ENCODE measurements at places on chromosomes 4 and X.

DNA sequence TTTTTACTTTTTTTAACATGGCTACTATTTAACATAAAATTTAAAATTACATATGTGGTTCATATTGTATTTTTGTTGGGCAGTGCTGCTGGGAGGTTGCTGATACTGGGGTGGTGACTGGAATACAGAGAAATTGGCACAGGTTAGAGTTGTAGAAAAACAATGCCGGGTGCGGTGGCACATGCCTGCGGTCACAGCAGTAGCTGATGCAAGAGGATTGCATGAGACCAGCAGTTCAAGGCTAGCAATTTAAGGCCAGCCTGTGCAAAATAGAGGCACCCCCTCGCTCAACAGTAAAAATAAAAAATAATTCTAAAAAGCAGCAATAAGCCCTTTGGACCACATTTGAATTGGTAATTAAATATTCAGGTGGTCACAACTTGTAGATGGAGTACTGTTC lies 11.8 kb upstream of the CPE start:
- no peak for DNase-seq

GRCh38 chrX:66625525-66625924 lies 13.4 kb downstream of the EDA2R start:
- DNase-seq = no peak

DNA sequence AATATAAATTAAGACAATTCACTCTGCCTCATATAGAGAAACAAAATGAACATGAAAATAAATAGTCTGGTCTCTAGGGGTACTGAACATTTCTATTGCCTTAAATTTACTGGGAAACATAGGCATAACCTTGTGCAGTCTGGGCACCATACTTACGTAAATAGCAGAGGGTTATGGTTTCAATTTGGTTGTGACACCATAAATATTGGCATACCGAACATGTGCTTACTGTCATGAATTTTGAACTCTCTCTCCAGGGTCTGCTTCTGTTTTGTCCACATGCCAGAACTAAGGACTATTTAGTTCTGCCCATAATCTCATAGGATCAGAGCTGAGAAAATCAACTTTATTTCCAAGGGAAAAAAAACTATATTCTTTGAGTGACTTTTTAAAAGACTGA lies 17.6 kb downstream of the PDGFC start:
- no peak for DNase-seq

GRCh38 chr4:106316773-106317409 lies 541 bp downstream of the AIMP1 start:
- no peak for DNase-seq

DNA sequence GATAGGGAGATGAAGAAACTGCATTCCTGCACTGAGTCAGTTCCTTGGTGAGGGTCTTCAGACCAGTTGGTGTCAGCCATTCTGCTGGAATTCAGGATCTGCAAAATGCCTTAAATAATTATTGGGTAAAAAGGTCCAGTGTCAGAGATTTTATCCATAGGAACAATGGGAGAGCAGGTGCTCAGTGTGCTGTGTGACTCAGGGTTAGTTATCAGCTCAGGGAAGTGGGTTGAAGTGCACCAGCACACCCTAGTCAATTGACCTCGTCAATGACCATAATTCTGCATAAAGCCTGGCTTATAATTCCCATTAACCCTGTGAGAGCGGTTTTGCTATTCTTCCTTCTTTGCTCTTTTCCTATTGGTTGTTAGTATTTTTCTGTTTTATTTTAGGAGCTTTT lies 37.3 kb downstream of the HERC6 start:
- no peak for DNase-seq

GRCh38 chr4:8407756-8408155 lies 32.8 kb downstream of the ACOX3 start:
- DNase-seq = no peak

DNA sequence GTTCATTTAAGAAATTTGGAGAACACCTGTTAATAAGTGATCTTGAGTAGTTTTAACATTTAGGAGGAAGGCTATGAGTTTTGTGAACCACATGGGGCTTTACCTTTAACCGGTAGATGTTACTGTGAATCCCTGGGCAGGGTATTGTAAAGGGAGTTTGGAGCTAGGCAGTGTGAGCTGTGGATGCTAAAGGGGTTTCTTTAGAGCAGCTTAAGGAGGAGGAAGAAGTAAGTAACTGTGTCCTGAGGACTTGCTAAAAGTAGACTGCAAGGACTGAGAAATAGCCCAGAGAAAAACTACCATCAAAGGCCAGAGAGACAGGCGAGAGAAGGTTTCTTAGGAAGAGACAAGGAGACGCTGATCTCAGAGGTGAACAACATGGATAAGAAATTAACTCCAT lies 5.6 kb downstream of the RHOH start:
- DNase-seq = no peak

DNA sequence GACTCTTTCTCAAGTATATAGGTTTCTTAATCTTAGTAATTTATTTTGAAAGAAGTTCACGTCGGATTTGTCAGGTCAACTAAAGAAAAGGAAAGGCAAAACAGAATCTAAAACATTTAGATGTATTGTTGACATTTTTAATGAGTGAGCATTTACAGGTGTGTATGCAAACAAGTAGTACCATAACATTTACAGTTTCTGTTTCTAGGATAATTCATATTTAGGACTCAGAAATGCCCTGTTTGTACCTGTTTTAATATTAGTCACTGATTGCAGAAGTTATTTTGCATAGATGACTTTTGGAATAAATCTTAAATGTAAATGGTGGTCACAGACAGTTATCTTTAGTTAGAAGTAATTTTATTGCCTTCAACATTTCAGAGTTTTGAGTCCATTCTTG lies 151.3 kb upstream of the NUDT6 start:
- no peak for DNase-seq

DNA sequence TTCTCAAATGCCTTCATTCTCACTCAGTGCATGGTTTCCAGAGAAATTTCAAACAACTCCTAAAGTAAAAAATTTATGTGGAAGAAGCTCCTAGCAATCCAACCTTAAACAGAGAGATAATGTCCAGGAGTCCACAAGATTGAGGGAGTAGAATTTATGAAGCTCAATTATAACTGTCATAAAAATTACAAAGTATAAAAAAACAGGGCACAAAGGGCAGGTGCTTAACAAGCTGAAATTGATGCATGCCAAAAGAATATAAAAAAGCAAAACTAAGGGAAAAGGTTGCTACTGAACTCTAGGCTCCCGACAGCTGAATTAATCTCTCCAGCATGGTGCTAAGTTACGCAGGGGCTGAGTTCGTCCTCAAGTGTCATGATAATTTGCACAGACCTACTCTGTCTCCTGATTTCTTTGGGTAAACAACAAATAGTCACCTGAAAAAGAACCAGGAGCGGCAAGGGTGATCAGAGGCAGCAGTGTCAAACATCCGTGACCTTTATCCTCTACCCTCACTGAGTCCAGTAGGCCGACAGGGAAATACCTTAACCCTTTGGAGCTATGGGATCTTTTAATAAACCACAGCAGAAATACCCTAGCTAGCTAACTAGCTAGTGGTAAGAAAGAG lies 47.2 kb upstream of the RELL1 start:
- no peak for DNase-seq

GRCh38 chr4:122142687-122143086 lies 9.4 kb upstream of the BLTP1 start:
- DNase-seq = no peak

- DNase-seq = no peak
These were observed 48.7 kb downstream of the RHOH start for GRCh38 chr4:40245550-40245949.

- no peak for DNase-seq
These were observed 3.8 kb upstream of the SLC26A1 start for GRCh38 chr4:996997-997374.

DNA sequence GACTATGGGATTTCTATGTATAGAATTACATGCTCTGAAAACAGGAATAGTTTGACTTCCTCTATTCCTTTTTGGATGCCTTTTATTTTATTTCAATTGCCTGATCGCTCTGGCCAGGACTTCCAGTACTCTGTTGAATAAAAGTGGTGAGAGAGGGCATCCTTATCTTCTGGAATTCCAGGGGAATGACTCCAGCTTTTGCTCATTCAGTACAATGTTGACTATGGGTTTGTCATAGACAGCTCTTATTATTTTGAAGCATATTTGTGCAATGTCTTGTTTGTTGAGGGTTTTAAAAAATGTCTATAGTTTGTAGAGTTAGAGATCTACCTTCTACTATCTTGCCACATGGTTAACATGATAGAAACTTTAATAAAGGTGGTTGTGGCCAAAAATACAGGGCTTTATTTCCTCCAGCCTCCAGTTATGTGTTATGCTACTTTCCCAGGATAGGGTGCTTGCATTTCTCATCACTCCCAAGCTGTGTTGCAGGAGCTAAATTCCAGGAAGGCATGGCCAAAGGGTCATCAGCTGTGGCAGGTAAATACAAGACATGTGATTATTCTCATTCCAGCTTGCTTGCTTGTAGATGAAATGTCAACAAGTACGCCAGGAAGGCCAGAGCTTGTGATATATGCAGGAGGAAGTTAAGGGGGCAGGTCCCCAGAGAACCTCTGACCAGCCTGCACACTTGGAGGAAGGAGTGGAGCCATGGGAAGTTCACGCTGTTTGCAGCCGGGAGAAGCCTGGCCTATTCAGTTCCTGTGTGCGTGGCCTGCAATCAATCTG lies 142.4 kb upstream of the CPXCR1 start:
- no peak for DNase-seq

DNA sequence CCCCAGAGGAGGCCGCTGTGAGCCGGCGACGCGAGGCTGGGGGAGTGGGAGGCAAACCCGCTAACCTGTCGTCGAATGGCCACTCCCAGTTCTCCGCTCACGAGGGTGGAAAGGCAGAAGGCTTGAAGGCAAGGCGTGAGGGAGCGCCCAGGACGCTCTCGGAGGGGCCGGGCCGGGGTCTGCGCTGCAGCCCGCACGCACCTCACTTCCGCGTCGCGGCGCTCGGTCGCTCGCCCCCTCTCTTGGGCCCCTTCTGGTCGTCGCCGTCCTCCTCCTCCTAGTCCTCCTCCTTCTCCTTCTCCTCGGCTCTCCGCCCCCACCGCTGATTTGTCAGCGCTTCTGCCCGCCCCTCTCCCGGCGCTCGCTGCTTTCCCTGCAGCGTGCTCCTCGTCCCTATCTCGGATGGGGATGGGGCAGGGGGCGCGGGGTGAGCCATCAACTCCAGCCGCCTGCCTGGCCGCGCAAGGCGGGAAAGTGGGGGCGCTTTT lies at the start of gene SNCA:
SNCA (minus strand) TSS at position 265 of the 488 bp plus-strand sequence. CDS start 1,494 bp downstream, outside the sequence.
- DNase-seq = no peak

GRCh38 chrX:134683351-134684005 lies 25.2 kb upstream of the PLAC1 start:
- no peak for DNase-seq

- no peak for DNase-seq
These were observed 121.6 kb upstream of the FAT1 start for GRCh38 chr4:186845137-186845842.

DNA sequence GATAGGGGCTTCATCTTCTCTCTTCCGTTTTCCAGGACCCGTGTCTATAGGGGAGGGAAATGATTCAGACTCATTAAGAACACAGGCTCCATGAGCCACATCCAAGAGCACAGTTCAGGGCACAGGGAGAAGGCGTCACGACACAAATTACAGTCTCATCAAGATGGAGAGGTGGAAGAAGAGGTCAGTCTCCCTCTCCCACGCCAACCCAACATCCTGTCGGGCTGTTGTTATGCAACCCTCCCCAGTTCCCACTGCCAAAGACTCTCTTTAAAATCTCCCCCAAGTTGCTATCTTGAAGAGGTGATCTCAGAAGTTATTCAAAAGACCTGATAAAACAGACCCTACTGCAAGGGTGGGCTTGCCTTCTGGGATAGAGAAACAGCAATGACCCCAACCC lies 12.6 kb downstream of the ZMYM3 start:
- no peak for DNase-seq

DNA sequence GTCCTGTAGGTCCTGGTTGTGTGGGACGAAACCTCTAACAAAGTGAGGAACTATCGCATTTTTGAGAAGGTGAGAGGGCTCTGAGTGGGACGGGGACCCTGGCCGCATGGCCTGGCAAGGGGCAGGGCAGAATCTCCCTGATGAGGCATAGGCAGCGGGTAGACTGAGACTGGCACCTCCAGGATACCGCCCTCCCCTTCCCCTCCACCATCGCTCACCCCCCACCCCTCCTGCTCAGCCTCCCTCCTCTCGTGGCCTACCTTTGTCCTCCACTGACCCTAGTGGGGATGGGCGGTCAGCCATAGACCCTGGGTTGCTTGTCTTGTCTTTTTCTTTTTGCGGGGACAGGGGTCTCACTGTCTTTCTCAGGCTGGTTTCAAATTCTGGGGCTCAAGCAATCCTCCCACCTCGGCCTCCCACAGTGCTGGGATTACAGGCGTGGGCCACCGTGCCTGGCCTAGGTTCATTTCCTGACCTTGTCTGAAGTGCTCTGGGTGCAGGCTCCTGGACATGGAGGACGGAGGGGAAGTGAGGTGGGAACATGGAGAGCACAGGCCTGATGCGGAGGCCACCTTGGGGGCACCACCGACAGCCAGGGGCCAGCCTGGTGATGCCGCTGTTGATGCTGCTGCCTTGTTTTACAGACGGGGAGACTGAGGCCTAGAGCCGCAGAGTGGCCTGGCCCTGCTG lies 10.5 kb upstream of the ADD1 start:
- DNase-seq = no peak

DNA sequence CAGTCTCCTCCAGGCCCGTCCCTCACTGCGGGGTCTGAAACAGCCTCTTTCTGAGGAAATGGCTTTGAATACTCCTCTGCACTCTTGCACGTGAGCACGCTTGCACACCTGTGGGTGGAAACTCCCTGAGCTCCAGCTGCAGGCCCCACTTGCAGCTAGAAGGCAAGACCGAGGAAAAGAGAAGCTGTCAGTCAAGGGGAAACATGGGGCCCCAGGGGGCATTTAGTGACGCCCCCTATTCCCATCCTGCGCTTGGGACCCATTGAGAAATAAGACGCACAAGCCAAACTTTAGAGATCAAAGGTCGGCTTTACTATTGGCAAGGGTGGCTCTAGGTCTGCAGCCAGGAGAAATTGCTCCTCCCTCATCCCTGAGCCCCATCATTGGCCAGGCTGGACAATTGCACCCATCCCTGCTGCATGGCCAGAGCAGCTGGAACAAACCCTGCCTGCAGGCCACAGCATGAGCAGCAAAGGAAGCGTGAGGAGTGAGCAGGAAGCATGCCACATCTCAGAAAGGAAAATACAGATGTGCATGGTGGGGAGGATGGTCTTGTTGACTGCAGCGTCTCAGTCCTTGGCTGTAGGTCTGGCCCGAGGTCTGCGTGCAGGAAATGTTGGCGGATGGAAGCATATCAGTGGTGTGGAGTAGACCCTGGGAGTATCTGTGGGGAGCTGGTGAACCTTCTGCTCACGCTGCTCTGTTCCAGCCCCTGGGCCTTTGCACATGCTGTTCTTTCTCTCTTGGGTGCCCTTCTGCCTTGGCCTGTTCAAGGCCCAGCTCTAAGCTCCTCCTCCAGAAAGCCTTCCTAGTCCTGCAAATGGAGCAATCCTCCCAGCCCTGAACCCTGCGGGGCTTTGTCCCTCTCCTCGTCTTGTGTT lies 93.9 kb downstream of the PSAPL1 start:
- no peak for DNase-seq
